T1000 (cell line): ENCODE measurements at places on chromosomes 5 and 9.

DNA sequence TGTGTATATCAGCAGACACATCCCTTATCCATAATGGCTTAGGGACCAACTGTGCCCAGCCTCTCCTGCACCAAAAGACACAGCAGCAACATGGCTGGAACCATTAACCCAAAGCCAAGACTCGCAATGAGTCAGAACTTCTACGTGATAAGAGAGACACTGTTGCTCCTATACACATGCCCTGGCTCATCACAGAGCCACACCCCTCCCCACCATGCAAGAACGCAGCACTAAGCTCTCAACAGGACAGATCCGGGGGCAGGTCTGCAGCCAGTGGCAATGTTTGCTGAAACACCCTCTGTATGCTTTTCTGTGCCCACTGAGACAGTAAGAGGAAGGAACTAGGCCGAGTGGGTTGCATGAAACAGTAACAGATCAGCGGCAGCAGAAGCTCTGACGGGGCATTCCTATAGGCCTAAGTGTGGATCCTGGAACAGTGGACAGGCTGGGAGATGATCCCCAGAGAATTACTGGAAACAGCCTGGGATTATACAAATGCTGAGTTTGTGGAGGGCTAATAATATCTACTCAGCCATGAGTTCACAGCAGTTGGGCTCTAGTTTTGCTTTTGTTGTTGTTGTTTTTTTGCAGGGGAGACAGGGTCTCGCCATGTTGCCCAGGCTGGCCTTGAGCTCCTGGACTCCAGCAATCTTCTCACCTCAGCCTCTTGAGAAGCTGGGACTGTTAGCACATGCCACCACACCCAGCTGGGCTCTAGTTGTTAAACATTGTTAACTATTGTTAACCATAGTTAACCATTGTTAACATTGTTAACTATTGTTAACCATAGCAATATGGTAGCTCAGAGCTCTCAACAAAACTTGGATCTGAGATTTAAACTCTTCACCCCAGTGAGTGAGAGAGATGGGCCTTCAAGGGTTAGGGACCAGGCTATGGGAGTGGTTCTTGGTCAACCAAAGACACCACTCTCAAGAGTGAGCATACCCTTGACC is 41.0 kb downstream of the B4GALT1 start:
- no peak for DNase-seq

- DNase-seq, result peak; percentile 78
Measured at GRCh38 chr5:9544502-9545135, 1.3 kb downstream of the SEMA5A start.

DNA sequence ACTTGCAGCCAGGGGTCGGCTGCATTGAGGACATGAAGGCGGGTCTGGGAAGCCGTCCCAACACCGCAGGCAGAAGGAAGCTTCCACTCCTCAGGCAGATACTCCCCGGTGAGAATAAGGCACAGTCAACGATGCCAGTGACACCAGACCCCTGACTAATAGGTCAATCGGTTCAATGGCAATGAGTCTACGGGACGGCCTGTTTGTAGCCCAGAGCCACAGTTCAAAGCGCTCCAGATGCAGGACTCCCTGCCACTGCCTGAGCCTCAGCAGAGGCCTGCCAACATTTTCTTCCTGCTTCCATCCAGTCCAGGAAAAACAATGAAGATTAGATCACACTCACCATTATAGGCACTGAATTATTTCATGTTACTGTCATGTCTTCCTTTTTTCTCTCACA is 84.5 kb upstream of the SIMC1 start:
- no peak for DNase-seq

- DNase-seq, result no peak
Measured at GRCh38 chr9:79012561-79012960, 559.2 kb upstream of the TLE4 start.

DNA sequence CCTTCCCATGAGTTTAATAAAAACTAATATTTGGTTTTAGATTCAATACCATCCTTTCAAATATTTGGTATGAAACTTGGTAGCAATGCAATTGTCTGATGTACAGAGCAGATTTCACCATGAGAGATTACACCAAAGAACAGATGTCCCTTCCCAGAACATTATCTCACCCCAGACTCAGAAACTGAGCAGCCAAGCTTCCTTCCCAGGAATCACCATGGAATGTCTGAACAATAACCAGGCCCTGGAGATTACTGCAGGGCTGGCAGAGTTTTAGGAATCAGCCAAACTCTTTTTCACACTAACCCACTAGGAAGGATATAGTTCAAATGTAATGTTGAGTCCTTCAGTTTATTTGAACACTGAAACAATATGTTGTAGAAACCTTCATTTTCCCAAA is 23.9 kb downstream of the CLTA start:
- no peak for DNase-seq

DNA sequence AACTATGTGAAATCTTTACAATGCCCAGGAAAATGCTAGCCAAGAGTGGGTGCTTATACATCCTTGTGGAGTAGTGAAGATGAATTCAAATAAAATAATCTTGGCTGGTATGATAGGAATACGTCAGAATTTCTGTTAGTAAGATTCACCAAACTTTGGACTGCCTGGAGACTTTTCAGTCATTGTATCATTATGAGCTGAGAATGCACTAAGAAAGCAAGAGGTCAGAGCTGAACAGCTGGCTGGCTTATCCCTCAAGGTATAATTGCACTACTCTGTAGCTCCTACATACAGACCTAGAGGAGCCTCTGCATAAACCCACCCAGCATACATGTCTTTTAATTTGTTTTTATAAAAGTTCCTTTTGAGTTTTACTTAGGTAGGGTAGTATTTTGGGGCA is 568.5 kb upstream of the RIOK2 start:
- DNase-seq, result no peak

DNA sequence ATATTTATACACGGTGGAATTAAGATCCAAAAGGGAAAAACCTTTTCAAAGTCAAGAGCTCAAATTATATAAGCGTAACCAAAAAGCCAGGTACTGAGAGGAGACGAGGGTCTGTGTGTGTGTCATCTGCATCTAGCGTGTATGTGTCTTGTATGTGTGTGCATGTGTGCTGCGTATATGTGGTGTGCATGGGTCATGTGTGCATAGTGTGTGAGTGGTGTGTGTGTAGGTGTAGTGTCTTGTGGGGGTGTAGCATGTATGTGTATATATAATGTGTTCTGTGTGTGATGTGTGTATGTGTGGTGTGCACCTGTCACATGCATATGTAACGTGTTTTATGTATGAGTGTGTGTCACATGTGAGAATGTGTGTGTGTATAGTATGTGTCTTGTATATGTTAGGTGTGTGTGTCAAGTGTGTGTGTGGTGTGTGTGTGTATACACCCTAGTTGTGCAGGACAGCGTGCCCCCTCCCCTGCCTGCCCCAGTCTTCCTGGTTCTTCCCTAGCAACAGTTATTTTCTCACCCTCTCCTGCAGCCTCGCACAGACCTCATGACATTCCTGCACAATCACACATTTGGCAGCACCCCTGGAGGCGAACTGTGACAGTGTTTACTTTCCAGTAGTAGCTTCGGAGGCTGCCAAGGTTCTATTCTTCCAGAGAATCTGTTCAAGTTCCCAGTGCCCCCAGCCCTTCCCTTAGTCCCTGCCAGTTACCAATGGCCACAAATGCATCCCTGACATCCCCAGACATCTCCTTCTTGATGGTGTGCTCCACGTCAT is 27.1 kb upstream of the TNIP1 start:
- DNase-seq, result no peak

DNA sequence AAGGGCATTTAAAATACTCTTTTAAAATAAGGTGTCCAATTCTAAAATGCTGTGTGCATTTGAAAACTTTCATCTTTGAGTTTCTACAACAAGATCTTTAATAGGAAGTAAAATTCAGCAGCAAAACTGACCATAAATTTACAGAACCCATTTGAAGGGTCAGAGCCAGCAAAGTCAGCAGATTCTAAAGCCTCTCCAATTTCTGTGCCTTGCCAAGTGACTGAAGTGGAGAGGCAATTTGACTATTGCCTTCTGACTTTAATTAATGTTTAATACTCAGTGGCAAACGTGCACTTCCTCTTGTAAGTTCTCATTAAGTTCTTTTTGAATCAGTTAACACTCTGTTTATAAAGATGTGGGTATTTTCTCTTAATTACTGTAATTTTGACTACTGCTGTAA is 155.2 kb downstream of the BAAT start:
- DNase-seq, result no peak
